Suprapubic skin (tissue), 4 donors: ENCODE measurements at places on chromosomes 11 and 22.
A peak's percentile ranks its signal among the peaks of the same experiment; 100 is the strongest.

- no peak for DNase-seq
Observed at GRCh38 chr22:26995235-26995634, 337.8 kb downstream of the MIAT start.

- no peak for DNase-seq
Observed at GRCh38 chr11:113546757-113547507, 71.7 kb upstream of the DRD2 start.

- DNase-seq = no peak
Observed at GRCh38 chr11:11318461-11318860, 34.6 kb downstream of the CSNK2A3 start.

DNA sequence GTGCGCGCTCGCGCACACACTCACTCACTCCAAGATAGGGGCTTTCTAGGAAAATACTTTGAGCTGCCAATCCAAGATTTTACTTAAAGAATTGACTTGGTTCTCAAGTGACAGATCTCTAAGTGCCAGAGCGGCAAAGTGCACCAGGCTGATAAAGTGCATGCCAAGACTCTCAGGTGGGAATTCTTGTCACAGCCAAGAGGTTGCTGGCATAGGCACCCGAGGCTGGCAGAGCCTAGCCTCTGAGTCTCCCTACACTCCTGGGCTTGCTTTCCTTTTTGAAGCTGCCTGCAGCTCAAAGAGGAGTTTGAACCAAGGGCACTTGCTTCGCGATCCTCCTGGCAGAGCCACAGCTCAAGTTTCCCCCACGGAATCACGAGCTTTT is 2.5 kb upstream of the ADM start:
- no peak for DNase-seq

- no peak for DNase-seq
Observed at GRCh38 chr11:120168960-120169681, 31.2 kb upstream of the TRIM29 start.

- DNase-seq = no peak
Observed at GRCh38 chr22:43921370-43921769, 2.2 kb upstream of the PNPLA3 start.

- no peak for DNase-seq
Observed at GRCh38 chr11:79108851-79109250, 332.0 kb downstream of the TENM4 start.

- no peak for DNase-seq
Observed at GRCh38 chr11:59008947-59009346, 69.7 kb downstream of the GLYATL1 start.

DNA sequence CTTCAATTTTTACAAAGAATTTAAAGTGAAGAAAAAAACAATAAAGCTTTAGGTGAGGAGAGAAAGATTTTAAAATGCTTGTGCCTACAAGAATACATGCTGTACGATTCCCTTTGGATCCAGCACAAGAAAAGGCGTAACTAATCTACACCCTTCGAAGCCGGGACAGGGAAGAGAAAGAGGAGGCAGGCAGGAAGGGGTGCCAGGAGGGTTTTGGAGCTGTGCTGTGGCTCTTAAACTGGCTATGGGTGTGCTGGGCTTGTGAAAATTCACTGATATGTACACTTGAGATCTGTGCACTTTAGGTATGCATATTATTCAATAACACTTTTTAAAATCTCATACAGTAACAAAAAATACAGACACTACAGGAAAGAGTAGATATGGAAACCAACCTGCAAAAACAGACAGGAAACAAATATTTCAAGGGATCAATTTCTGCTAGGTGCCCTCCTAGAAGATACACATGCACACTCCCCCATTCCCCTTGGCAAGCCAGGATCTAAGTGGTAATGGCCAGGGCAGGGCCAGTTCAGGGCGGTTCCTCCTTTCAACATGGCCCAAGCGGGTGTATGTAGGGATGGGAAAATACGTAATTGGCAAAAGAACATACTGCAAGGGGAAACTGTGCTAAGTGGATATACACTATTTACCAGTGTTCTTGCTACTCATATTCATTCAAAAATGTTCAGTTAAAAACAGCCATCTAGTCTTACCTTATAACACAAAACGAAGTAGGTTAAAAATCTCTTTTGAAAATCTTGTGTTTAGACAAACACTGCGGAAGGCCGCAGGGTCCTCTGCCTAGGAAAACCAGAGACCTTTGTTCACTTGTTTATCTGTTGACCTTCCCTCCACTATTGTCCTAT is 54.2 kb downstream of the PACSIN2 start:
- peak; percentile 67 for DNase-seq

DNA sequence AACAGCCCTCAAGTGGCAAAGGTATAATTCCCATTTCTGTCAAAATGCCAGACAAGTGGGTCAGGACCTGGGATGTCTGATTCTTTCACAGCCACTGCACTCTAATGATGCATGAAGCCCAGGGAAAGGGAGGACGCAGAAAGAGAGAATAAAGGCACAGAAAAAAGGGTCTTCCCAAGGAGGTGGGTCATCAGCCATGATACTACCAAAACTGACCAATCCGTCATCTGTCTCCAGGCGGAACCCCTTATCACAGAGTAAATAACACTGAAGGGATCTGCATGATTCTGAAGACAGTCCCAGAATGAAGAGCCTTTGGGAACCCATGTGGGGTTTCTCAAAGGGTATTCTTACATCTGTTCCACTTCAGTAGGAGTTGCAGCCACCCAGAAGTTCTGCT is 73.8 kb upstream of the OPCML start:
- no peak for DNase-seq

DNA sequence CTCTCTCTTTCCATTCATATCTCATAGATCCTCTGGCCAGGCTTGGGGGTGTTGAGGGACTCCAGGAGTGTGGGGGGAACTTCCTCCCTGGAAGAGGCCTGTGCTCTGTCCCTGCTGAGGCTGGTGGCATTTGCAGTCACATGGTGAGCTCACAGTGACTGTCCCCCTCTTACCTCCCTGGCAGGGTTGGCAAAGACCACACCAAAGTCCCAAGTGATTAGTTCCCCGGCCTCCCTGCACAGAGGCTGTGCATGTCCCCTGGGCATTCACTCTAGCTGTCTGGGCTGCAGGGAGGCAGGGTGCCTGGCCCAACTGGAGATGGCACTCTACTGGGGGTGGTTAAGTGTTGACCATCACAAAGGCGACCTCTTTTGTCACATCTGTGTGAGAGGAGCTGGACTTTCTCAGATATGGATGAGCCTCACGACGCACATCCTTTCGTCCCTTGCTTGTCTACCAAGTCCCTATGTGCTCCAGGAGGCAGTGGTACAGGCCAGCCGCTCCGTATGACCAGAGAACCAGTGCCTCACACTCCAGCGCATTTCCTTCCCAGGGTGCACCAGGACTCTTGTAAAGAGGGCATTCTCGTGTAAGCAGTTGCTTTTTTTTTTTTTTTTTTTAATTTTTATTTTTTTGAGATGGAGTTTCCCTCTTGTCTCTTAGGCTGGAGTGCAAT is 8.8 kb downstream of the TANGO2 start:
- DNase-seq = no peak

GRCh38 chr11:128921793-128922192 is 20.9 kb downstream of the TP53AIP1 start:
- no peak for DNase-seq

- no peak for DNase-seq
Observed at GRCh38 chr11:41659985-41660384, 200.5 kb upstream of the LRRC4C start.

GRCh38 chr11:13052130-13052571 is 43.0 kb downstream of the RASSF10 start:
- DNase-seq = no peak
